Activated CD4-positive, alpha-beta memory T cell treated with anti-CD3 and anti-CD28 coated beads, Interleukin-2, amount 10 ng/mL, durations not matched to agents 7 days and 5 days (primary cell): ENCODE measurements at places on chromosomes 16 and 17. TPM values are rescaled to one million over a fixed set of nuclear protein-coding genes. Genes with fewer than 3 reads are reported as not detected.
A peak's percentile ranks its signal among the peaks of the same experiment; 100 is the strongest.

The DRC7 gene
- total RNA-seq: not detected

The VWA3A gene
- total RNA-seq: 0.18 TPM

- no peak overlapping the region for H3K4me3 ChIP-seq
- peaks cover 57% of the 10 kb centered on the region for H3K4me1 ChIP-seq
- peaks cover 48% of the 10 kb centered on the region for H3K36me3 ChIP-seq
- H3K27me3 ChIP-seq: no peaks in the 10 kb centered on the region
- H3K27ac ChIP-seq: no peak overlapping the region
Measured at GRCh38 chr16:17357307-17358062, 113.3 kb downstream of the XYLT1 start.

DNA sequence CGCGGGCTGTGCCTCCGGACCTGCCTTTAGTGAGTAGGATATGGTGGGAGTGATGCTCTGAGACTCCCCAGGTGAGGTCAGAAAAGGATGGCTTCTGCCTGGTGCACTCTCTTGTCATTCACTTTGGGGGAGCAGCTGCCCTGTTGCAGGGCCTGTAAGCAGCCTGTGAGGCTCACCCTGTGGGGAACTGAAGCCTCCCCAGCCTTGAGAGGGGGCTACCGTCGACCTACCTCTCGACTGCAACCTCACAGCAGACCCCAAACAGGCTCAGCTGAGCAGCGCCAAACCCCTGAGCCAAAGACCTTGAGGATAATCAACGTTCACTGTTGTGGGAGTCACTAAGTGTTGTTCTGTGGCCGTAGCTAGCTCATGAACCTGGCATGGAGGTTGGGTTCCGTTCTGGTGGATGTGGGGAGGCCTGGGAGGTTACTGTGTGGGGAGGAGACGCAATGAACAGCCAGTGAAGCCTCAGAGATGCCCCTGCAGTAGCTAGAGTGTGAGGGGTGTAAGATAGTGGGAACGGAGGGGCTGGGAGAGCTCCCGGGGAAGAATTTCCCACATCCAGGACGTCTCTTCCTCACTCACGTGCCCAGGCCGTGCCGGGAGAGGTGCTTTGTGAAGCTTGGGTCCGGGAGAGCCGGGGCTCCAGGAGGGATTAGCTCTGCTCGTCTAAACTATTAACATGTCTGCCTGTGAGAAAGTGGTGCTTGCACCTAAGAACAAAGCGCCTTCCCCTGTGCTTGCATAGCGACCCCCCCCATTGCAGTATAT is 38.8 kb downstream of the METRNL start:
- H3K36me3 ChIP-seq: no peaks in the 10 kb centered on the region
- H3K4me1 ChIP-seq: peaks cover 16% of the 10 kb centered on the region
- DNase-seq: no peak
- H3K27ac ChIP-seq: no peak overlapping the region
- H3K4me3 ChIP-seq: no peak overlapping the region

DNA sequence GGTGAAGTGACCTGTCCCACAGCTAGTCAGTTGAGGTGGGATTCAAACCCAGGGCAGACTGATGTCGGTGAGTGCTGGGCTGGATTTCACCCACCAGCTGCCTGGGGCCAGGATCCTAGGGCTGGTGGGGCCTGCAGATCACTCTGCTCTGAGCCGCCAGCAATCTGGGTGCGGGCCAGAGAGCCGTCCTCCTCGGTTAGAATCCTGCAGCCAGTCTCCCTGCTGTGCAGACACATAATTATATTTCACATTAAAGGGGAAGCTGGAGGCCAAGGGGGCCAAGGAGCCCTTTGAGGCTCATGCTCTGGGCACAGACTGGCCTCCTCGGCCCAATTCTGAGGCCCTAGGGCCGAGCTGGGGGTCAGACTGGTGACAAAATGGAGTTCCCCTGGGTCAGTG is 996 bp upstream of the KCNJ12 start:
- no peaks in the 10 kb centered on the region for H3K36me3 ChIP-seq
- H3K27ac ChIP-seq: no peak overlapping the region
- H3K4me3 ChIP-seq: no peak overlapping the region
- peaks cover 27% of the 10 kb centered on the region for H3K27me3 ChIP-seq
- peaks cover 8% of the 10 kb centered on the region for H3K4me1 ChIP-seq

DNA sequence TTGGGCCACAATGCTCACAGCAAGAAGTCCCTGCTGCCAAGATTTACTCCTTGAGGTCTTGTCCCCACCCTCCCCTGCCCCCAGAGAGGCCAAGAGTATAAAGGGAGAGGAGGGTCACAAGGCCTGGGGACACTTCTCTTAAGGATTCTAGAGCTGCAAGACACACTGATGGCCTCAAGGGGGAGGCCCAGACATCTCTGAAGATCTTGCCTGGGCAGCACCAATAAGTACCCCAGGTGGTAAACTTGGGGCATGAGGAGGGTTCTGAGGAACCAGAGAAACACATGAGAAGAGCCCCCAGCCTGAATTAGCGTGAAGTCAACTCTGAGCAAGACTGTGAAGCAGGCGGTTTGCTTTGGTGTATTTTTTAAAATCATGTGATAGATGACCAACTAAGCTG is 26.8 kb upstream of the MTMR4 start:
- no peak for DNase-seq
- H3K4me1 ChIP-seq: no peaks in the 10 kb centered on the region
- no peaks in the 10 kb centered on the region for H3K36me3 ChIP-seq
- no peak overlapping the region for H3K27ac ChIP-seq
- no peak overlapping the region for H3K4me3 ChIP-seq

GRCh38 chr17:81132770-81133723 is 32.3 kb upstream of the PVALEF start:
- H3K4me3 ChIP-seq: no peak overlapping the region
- H3K27ac ChIP-seq: no peak overlapping the region
- DNase-seq: no peak
- H3K4me1 ChIP-seq: no peaks in the 10 kb centered on the region

DNA sequence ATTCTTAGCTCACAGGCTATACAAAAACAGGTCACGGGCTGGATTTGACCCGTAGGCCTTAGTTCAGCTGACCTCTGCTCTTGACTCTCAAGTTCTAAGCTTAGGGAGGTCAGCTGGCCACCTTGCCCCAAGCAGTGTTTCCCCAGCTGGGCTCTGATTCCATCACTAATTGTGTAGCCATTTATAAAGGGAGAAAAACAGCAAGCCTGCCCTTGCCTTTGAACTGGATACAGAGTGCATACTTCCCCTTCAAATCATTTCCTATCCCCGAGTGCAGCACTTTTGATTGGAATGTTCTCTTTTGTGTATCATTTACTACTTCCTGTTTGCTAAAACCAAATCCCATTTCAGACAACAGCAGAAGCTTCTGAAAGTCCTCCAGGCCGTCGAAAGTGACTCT is 153.6 kb downstream of the KATNIP start:
- DNase-seq: no peak
- H3K4me3 ChIP-seq: no peak overlapping the region
- no peaks in the 10 kb centered on the region for H3K36me3 ChIP-seq
- H3K4me1 ChIP-seq: no peaks in the 10 kb centered on the region
- no peaks in the 10 kb centered on the region for H3K27me3 ChIP-seq

- no peaks in the 10 kb centered on the region for H3K27me3 ChIP-seq
- no peaks in the 10 kb centered on the region for H3K4me1 ChIP-seq
- peaks cover 13% of the 10 kb centered on the region for H3K36me3 ChIP-seq
- no peak overlapping the region for H3K27ac ChIP-seq
- H3K4me3 ChIP-seq: no peak overlapping the region
Measured at GRCh38 chr16:25134166-25134700, 22.7 kb downstream of the LCMT1 start.

- no peak for DNase-seq
- peaks cover 52% of the 10 kb centered on the region for H3K4me1 ChIP-seq
- H3K27me3 ChIP-seq: no peaks in the 10 kb centered on the region
- peak overlapping the region; percentile 48 for H3K4me3 ChIP-seq
Measured at GRCh38 chr16:66936889-66937554, 1.7 kb downstream of the CES2 start.

DNA sequence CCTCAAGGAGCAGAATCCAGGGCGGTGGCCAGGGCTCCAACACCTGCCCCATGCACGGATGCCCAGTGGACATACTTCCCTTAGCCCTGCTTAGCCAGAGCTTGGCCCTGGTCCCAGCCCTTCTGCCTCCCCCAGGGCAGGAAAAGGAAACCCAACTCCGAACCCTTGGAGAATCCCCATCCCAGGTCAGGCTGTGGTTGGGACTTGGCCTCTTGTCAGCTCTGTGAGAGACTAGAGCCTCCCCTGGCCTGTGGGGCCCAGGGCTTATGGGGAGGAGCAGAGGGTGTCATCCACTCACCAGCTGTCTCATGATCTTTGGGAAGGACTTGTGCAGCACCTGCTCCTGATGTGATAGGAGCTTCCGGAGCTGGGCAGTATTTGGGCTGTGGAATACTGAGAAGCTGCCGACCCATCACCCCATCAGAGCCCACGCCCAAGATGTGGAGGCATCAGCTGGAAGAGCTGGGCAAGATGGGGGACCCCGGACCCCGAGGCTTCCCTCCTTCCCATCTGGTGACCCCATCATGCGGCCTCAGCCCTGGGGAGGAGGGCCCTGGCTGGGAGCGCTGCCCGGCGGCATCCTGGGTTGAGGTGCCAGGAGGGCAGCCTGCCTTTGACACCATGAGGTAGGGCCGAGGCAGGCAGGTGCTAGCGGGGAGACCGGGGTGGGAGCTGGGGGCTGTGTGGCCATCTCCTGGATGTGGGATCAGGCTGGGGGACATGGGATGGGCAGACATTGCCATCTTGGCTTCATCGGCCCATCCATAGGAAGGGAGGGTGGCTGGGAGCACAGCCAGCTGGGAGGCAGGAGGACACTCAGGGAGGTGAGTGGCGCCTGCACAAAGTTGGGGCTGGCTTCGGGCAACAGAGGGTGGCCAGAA is 45.1 kb downstream of the TNFRSF13B start:
- DNase-seq: no peak
- no peaks in the 10 kb centered on the region for H3K27me3 ChIP-seq
- H3K36me3 ChIP-seq: no peaks in the 10 kb centered on the region
- no peaks in the 10 kb centered on the region for H3K4me1 ChIP-seq
- H3K4me3 ChIP-seq: no peak overlapping the region

DNA sequence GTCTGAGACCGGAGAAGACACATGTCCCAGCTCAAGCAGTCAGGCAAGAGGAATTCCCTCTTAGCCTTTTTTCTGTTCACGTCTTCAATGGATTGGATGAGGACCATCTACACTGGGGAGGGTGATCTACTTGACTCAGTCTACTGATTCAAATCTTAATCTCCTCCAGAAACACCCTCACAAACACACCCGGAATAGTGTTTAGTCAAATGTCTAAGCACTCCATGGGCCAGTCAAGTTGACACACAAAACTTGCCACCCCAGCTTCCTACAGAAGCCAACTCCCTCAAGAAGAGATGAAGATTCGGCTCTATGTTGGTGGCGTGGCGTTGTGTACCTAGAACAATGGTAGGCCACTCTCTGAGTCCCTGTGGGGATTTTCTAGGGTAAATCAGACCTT is 22.5 kb upstream of the NKD1 start:
- no peak overlapping the region for H3K27ac ChIP-seq
- no peak for DNase-seq
- no peak overlapping the region for H3K4me3 ChIP-seq

GRCh38 chr17:2449486-2449885 is 48.6 kb upstream of the MNT start:
- no peak for DNase-seq
- no peak overlapping the region for H3K4me3 ChIP-seq
- peaks cover 13% of the 10 kb centered on the region for H3K36me3 ChIP-seq

DNA sequence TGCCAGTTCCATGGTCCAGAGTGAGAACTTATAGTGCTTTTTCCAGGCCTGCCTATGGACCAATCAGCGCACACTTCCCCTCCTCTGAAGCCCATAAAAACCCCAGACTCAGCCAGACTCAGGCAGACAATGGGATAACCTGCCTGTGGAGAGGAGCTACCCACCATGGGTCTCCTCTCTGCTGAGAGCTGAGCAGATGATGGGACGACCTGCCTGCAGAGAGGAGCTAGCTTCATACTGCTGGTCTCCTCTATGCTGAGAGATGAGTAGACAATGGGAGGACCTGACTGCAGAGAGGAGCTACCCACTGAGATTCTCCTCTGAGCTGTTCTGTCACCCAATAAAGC is 144.7 kb downstream of the MYO1D start:
- H3K4me1 ChIP-seq: no peaks in the 10 kb centered on the region
- H3K27ac ChIP-seq: no peak overlapping the region
- H3K36me3 ChIP-seq: no peaks in the 10 kb centered on the region
- H3K4me3 ChIP-seq: no peak overlapping the region
- DNase-seq: no peak

DNA sequence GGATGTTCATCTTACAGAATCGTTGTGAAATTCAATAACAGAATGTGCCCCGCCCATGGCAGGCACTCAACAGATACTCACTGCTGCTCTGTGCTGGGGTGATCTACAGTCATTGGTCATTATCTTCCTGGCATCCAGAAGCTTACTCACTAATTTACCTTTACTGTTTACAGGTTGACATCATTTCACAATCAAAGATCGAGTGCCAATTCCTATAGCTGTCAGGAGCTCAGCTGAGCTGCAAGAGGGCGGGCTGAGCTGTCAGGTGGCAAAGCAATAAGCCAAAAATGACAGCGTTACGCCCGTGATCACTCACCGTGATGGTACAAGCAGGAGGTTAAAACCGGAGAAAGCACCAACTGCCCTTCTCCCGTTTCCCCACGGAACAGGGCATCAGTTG is 51.2 kb downstream of the LITAF start:
- peaks cover 3% of the 10 kb centered on the region for H3K4me1 ChIP-seq
- no peak overlapping the region for H3K4me3 ChIP-seq
- no peak overlapping the region for H3K27ac ChIP-seq
- no peak for DNase-seq
- peaks cover 6% of the 10 kb centered on the region for H3K27me3 ChIP-seq

DNA sequence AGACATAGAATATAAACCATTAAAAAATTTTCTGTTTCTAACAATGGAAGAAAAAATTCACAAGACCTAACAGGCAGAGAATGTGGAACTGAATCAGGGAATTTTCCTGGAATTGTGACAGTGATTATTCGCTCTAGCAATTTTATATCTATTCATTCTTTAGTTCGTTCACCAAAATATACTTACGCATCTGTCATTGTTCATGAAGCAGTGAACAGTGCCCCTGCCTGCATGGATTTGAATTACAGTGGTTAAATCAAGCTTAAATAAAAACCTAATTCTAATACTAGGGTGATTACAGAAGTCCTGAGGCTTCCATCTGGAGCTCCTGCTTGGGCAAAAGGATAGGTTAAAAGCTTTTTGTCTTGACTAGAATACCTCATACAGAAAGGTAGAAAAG is 48.6 kb downstream of the ABCA8 start:
- no peaks in the 10 kb centered on the region for H3K4me1 ChIP-seq
- H3K36me3 ChIP-seq: no peaks in the 10 kb centered on the region
- no peak overlapping the region for H3K27ac ChIP-seq
- no peak for DNase-seq

- H3K27me3 ChIP-seq: no peaks in the 10 kb centered on the region
- H3K4me1 ChIP-seq: no peaks in the 10 kb centered on the region
- H3K27ac ChIP-seq: no peak overlapping the region
- no peak for DNase-seq
- H3K4me3 ChIP-seq: no peak overlapping the region
Measured at GRCh38 chr16:88005181-88005581, 53.9 kb downstream of the BANP start.
